ENCODE measurements at places on chromosomes 4 and X.
A peak's percentile ranks its signal among the peaks of the same experiment; 100 is the strongest.

- DNase-seq, result no peak
Observed at GRCh38 chr4:54764476-54764875, 106.7 kb downstream of the KIT start.

DNA sequence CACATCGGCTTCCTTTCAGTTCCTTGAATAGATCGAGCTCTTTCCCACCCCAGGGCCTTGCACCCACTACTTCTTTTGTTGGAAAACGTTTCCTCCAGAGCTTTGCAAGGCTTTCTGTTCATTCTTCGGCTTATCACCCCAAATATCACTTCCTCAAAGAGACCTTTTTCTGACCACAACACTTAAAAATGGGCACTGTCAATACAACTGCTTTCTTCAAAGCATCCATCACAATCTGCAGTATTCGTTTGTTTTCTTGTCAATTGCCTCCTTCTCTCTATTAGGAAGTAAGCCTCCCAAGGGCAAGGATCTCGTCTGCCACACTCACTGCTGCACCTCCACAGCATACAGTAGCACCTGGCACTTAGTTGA lies 17.7 kb upstream of the CENPU start:
- no peak for DNase-seq

DNA sequence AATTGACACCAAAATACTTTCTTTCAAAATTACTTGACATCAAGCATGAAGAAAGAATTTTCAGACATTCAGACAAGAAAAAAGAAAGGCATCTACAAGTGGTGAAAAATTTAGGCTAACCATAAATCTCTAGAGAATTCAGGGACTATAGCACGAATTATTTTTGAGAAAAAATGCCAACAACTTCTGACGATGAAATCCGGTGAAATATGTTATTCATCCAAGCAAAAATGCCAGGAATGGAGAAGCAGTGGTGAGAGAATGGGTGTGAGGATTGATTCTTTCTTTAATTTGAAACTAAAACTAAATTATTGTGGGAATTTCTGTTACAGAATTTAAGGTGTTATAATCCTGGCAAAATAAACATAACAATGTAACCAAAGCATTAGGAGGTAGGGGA lies 69.4 kb upstream of the SORBS2 start:
- DNase-seq, result peak; percentile 53

DNA sequence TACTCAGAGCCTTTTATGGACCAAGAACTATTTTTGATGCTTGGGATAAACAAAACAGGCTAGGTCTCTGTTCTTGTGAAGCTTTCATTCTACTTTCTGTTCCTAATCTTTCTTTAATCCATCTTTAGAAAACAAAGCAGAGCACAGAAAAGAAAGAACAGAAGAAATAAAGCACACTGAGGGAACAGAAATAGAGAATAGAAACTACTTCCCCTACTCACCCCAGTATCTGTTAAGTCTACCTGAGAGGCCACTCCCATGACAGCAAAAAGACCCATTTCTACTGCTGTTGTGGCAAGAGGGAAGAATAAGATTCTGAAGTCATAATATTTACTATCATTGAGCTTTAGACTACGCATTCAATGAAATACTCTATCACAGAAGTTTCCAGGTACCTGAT lies 9.2 kb downstream of the RFC1 start:
- DNase-seq, result no peak

GRCh38 chrX:13752646-13753045 lies 18.1 kb downstream of the OFD1 start:
- DNase-seq, result no peak

DNA sequence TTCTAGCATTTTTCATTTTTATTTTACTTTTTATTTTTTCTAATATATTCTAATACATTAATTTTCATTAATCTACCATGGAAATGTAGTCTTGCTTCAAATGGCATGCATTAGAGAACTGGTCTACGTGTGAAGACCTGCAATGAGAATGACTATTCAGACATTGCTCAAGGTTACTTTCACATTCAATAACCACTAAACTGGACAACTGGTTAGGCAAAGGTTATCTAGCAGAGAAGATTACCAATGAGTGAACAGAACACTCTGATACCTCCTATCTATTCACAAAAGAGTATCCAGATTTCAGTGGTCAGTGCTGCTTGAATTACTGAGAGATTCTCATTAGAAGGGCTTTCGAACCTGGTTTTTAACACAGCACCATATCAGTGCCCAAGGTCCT lies 58.9 kb upstream of the ARHGAP24 start:
- DNase-seq, result no peak
